ENCODE measurements at places on chromosomes 7 and 10.

DNA sequence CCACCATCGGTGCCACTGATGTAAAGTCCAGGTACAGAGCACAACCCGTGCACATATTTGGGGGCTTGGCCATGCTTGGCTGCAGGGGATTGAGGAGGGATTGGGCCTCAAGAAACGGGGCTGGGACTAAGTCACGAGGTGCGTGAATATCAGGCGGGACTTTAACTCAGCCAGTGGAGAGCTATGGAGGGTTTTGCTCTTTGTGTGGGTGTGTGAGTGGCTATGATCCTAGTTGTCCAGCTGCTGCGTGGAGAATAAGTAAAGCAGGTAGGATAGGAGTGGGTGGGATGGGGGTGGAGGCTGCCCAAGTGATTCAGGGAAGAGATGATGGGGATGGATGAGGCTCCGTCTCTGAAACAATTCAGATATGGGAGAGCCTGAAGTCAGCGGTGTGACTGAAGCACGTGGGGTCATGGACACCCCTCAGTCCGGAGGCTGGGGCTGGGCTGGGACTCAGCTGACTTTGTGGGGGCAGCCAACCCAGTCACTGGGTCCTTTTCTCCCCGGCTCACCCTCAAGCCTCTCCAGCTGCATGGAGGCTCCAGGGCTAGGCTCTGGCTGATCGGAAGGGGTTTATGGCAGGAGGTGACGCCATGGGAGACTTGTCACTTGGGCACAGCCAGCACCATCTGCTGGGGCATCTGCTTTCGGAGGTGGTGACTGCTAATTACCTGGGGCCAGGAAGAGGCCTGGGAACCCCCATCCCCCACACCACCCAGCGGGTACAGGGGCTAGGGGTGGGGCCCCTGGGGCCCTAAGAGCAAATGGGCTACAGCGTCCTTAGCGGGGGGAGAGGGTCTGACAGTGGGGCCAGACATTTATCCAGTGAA, 1.7 kb upstream of the LFNG start:
- DNase-seq: peak; percentile 20

DNA sequence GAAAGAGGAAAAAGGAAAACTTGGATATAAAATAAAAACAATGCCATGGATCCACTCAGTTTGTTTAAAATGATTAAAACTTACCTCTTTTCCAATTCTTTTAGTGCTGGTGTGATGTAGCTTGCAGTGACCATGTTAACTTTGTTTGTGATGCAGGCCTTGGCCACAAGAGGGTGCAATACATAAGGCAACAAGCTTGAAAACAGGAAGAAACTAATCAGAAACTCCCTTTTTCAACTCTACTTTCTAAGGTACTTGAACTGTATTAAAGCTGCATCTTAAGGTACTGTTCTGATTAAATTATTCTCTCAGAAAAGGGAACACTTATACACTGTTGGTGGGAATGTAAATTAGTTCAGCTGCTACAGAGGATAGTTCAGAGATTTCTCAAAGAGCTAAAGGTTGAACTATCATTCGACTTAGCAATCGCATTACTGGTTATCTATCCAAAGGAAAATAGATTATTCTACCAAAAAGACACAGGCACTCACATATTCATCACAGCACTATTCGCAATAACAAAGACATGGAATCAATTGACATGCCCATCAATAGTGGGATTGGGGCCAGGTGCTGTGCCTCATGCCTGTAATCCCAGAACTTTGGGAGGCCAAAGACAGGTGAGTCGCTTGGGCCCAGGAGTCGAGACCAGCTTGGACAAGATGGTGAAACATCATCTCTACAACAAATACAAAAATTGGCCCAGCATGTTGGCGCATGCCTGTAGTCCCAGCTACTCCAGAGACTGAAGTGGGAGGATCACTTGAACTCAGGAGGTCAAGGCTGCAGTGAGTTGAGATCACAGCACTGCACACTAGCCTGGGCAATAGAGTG, 50.9 kb downstream of the AASS start:
- peak; percentile 52 for DNase-seq

GRCh38 chr10:108412323-108412722, 1247.8 kb upstream of the SORCS1 start:
- no peak for DNase-seq

DNA sequence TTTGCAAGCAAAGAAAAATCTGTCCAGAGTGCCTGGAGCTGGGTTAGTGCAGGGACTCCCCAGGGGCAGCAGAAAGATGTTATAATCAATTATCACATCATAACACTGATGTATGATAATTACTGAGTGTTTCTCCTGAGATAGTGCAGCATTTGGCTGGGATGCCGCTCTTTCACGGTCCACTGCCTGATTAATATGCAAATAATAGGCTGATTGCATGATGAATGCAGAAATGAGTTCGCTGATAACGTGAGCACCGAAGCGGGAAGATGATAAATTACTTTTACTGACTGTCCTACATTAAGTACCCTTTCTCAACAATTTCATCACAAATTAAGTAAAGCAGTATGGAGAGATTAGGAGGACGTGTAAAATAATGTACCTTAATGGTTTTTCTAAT, 71.4 kb upstream of the SH2B2 start:
- DNase-seq: no peak

DNA sequence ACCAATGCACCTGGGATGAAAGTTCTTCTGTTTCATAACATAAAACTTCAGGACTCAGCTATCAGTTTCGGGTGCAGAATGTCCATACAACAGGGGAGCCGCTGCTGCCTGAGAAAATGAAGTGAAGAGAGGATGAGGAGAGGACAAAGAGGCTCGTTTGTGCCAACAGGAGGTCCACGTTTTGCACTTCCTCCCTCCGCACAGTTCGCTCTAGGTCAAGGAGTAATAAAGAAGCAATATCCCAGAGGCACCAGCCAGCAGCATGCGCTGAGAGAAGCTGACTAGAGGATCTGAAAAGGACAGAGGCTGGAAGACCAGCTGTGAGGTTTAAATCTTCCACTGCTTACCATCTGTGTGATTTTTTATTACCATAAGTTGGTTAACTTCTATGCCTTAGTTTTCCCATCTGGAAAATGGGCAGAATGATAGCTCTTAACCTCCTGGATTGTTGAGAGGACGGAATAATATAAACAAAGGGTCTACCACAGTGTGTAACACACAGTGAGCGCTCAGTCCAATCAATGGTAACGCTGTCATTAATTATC, 709 bp downstream of the GPAM start:
- DNase-seq: no peak

- no peak for DNase-seq
Observed at GRCh38 chr10:132392184-132392800, 4.7 kb upstream of the PWWP2B start.

DNA sequence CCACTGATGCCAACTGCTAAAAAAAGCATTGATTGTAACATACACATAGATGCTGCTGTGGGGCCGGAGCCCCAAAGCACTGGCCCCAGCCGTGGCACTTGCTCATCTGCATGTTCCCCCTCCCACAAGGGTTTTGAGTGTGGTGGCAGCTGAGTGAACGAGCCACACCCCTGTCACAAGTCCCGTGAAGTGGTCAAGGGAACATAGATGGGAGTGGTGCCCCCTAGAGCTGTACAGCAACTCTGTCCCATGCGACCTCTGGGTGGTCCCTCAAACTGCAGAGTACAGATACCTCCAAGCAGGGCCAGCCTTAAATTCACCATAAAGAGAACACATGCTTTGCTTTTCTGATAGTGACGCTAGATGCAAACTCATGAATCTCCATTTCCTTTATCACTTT, 503.3 kb upstream of the NRP1 start:
- no peak for DNase-seq

DNA sequence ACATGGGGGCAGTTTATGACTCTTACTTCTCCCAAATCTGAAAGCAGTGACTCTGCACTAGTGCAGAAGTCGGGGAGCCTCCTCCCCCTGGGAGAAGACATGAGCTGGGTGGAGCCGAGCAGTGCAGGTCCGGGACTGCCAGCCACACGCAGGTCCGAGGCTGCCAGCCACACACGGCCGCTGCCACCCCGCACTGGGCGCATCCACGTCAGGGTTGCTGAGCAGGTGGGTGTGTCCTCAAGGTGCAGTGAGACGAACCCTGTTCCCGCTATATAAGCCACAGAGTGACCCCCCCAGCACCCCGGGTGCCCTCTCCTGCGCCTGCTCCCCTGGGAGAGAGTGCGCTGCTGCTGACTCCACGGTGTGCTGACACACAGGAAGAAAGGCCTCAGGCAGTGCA, 430.2 kb downstream of the PTPRN2 start:
- no peak for DNase-seq

DNA sequence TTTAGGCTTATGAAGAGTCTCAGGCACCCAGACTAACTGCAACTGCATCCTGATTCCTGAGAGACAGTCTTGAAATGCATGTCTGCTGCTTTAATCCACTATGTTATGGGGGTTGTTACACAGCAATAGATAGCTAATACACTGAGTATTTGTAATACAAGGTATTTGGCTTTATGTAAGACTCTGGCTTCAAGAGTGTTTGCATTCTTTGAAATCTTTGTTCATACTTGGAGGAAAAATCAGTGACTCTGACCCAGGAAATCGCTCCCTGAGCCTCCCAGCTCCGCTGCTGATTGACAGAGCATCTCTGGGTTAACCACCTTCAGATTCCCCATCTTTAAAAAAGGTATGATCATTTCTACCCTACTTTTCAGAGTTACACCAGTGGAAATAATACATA, 133.9 kb downstream of the MTPAP start:
- no peak for DNase-seq

GRCh38 chr10:27783660-27784059, 38.0 kb upstream of the MKX start:
- DNase-seq: peak; percentile 29

GRCh38 chr7:139634087-139634486, 110.6 kb downstream of the CLEC2L start:
- DNase-seq: no peak

GRCh38 chr10:120475844-120476791, 19.1 kb downstream of the PLPP4 start:
- no peak for DNase-seq

GRCh38 chr10:5961405-5962100, 15.8 kb downstream of the IL15RA start:
- DNase-seq: no peak
